ENCODE measurements at places on chromosomes 2 and 18.
A peak's percentile ranks its signal among the peaks of the same experiment; 100 is the strongest.

DNA sequence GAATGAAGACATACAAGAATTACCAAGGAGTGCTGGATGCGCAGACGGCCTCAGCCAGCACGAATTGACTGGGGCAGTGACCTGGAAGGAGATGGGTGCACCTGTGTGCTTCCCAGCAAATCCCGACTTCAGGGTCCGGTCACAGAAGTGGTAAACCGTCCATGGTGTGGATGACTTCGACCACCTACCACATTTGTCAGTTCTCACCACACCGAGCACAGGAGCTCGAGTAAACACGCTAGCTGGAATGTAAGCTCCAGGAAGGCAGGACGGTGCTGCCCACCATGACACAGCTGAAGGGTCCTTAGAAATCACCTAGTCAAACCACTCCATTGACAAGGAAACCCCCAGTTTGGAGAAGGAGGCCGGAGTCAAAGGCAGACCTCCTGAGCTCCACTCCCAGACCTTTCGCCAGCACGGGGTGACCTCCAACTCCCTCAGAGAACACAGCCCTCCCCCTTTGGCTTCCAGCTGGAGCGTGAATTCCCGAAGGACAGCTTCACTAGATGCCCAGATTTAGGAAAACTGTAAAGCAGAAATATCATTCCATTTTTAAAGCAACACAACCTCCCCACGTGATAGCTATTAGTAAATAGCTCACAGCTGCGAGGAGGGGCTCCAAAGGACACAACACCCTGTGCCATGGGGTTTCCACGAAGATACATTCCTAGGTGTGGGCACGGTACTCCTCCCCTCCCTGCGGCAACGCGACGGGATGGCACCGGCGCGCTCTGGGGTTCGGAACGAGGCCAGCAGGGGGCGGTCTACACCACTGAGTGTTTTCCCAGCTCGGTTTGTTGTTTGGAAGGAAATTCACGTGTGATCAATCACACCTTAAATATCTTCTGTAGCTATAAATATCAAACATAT, 34.1 kb upstream of the GNAL start:
- no peak for DNase-seq

GRCh38 chr2:53854678-53855077, 5.1 kb downstream of the GPR75 start:
- no peak for DNase-seq

DNA sequence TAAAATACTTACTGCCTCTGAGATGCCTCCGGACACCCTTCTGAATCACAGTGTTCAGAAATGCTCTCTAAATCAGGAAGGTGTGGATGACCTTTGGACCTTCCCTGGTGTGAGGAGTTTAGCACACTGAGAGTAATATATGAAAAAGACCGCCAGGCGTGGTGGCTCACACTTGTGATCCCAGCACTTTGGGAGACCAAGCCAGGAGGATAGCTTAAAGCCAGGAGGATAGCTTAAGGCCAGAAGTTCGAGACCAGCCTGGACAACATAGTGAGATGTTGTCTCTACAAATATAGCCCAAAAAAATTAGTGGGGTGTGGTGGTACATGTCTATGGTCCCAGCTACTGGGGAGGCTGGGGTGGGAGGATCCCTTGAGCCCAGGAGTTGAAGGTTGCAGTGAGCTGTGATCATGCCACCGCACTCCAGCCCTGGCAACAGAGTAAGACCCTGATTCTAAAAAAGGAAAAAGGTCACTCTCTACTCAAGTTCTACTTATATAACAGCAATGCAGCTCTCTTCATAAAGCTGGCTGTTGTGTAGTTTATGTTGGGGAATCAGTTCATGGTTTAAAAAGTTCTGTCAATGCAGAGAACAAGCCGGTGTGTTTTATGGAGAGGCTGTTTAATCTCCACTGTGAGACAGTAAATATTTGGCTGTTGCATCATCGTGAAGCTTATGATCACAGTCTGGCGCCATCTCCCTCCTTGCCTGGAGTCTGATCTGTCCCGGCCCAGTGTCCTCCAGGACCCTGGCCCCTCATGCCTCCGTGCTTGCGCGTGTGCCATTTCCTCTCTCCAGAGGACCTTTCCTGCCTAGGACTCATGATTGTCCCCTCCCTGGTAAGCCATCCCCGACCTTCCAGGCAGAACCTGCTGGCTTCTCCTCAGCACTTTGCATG, 184.5 kb downstream of the FAM210A start:
- no peak for DNase-seq

DNA sequence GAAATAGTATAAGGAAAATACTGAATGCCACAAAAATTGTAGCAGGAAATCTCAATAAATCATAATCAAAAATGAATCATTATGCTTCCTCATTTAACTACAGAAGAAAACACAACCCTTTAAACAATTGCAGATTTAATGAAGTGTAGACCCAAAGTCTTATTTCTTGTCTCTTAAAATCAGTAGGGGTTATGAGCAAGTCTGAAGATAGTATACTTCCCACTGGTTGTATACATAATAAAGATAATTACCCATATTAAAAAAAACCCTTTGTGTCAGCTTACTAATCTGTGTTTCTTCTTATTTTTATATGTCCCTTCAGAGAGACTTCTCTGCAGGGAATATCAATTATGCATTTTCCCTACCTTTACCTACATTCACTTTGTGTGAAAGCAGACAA, 504.7 kb downstream of the ERBB4 start:
- no peak for DNase-seq

DNA sequence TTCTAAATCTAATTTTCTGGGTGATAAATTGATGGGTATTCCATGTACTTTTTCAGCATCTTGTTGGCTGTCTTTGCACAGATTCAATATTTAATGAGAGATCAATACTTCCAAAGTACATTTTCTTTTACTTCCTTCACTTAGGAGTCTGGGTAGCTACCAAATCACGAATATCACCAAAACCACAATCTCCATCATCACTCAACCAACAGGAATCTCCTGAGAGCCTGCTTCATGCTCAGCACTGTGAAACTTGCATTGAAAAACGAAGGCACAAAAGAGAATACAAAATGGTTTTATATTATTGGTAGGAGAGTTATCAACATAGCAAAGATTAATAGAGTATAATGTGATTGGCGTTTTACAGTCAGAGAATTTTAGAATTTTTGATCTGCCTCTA, 261.5 kb upstream of the DSEL start:
- no peak for DNase-seq

DNA sequence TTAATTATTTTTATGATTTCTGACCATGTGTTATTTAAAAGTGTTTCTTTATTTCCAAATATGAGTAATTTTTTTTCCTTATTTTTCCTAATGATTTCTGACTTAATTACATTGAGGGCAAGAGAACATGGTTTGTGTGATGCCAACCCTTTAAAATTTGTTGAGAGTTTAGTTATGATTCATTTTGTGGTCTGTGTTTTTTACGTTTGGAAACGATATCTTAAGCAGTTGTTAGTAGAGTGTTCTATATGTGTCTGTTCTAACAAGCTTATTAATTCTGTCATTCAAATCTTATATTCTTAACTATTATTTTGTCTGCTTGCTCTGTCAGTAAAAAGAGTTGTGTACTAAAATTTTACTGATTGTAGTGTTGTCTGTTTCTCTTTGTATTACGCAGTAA, 15.0 kb downstream of the NAB1 start:
- DNase-seq: no peak

GRCh38 chr2:1664076-1664605, 80.2 kb downstream of the PXDN start:
- DNase-seq: no peak

- DNase-seq: no peak
Observed at GRCh38 chr2:44774826-44775492, 166.5 kb upstream of the SIX3 start.

DNA sequence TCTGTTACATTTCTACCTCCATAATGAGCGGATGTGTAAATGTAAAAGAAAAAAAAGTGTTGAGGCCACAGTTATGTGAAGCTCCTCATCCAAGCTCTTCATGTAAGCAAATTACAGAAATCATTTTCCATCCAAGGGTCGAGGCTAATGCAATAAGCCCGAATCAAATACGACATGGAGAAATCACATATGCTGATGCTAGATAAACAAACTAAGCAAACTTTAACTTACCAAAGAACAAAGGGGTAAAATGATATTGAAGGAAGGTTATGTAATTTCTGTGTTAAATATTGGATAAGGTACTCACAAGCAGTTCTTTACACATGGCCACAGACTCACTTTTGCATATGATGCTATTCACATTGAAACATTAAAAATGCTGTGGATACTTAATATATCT, 310.2 kb upstream of the ID2 start:
- no peak for DNase-seq

- DNase-seq: peak; percentile 78
Observed at GRCh38 chr2:131016826-131017741, 76.2 kb downstream of the FAM168B start.

DNA sequence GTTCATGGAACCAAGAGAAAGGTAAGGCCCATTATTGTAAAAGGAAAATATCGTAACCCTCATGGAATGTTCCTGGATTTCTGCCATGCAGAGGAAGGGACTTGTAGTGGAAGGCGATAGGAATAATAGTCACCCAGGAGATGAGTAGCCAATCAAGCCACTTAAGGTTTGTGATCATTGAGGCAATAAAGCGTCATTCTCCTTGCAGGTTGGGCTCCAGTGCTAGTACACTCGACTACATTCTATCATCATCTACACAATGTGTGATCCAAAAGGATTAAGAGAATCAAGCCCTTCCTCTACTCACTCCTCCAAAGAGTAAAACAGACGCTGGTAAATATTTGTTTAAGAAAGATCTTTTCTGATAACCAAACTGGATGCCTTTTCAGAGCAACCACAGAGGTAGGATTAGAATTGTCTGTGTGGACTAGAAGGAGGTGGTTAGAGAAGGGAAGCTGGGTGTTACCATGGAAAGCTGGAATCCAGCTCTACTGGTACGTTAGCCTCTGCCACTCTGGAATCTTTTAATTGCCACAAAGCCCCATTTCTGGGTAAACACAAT, 245.7 kb downstream of the IKZF2 start:
- DNase-seq: peak; percentile 83

- DNase-seq: no peak
Observed at GRCh38 chr18:46946656-46947282, 29.4 kb downstream of the KATNAL2 start.

DNA sequence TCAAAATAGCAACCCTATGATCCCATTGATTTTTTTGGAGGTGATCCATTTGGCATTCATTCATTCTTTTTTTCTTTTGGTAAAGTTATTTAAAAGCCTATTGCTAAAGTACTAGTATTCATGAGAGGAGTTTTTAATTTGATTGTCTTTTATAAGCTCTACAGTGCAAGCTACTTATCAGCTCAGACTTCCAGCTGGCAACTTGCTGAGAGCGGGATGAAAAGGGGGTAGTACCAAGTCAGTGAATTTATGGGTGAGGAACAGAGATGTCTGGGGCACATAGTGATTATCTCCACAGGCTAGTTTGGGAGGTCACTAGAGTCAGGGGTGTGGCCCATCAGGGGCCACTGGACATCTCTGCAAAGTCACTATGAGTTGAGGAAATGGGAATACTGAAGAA, 202.4 kb downstream of the PIK3C3 start:
- DNase-seq: no peak

- DNase-seq: no peak
Observed at GRCh38 chr2:89845532-89845931, 1154.1 kb downstream of the RPIA start.

DNA sequence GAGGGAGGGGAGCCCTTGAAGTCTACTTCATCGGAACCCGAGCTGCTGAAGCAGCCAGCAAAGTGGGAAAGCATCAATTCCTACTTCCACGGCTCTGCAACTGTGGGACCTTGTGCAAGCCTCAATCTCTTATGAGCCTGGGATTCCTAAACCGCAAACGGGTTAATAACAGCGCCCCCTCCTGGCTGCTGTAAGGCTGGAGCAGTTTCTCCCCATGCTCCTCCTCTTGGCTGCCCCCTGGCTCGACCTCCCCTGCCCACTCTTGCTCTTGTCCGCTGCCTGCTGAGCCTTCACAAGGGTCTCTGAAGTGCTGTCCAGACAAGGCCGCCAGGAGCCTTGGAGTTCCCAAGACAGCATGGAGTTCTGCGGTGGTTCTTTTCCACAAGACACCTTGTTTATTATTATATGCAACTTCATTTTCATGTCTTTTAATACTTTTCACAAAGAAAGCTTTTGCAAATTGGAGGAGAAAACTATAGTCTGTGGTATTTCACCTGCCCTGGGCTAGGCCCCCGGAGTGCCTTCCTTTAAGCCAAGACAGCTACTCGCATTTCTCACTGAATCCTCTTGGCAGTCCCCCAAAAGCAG, 157.2 kb downstream of the DDX1 start:
- no peak for DNase-seq

GRCh38 chr2:58476556-58476955, 235.4 kb upstream of the FANCL start:
- DNase-seq: no peak

DNA sequence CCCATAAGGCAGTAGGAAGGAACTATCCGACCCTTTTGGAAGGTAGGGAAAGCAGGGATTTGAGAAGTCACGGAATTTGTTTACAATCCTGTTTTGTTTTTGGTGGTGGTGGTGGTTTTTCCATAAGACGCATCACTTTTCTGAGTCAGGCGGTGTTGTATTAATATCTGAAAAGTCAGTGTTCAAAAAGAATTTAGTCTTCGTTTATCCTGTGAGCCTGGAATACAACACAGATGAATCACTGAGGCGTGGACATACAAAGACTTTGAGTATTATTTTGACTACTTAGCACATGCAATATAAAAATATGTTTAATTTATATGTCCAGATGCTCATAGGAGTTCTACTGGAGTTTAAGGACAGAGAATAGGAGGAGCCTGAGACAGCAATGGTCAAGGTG, 785 bp downstream of the ZNF892 start:
- DNase-seq: peak; percentile 21

- no peak for DNase-seq
Observed at GRCh38 chr2:72681016-72681995, 144.5 kb downstream of the EXOC6B start.

- no peak for DNase-seq
Observed at GRCh38 chr18:49257609-49258008, 202.8 kb downstream of the DYM start.

DNA sequence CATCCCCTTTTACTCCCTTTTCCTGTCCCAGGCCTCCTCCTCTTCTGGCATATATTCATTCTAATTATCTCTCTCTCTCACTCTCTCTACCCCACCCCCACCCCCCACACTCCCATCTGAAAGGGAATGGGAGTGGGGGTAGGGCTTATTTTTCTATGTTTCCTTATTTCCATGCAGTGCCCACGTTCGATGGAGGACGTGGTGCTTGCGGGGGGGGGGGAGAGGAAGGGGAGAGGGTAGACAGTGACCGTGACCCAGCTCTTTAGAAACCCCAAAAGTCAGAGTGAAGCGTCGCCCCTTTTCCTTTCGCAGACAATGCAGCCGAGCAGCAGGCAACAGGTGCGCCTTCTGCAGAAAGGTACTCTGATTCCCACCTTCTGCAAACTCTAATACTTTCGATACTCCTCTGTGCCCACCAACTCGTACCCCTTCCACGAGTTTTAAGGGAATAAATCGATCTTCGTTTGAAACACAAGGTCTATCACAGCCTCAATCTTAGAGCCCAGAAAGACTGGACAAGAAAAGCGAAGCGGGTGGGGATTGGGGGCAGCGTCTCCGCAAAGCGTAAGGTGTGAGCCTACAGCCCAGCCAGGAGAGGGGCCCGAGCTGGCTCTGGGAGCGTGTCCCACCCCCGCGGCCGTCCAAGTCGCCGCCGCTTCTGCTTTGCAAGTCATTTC, 891 bp upstream of the NR4A2 start:
- no peak for DNase-seq
